Stimulated activated CD4-positive, alpha-beta T cell treated with anti-CD3 and anti-CD28 coated beads, Interleukin-4, amount 100 ng/mL, for 1 hour (primary cell): ENCODE measurements at places on chromosomes 3 and 15.

- DNase-seq: no peak
Measured at GRCh38 chr15:69805248-69805953, 292.3 kb downstream of the TLE3 start.

- no peak for DNase-seq
Measured at GRCh38 chr3:42589382-42590109, 1.1 kb upstream of the SS18L2 start.

DNA sequence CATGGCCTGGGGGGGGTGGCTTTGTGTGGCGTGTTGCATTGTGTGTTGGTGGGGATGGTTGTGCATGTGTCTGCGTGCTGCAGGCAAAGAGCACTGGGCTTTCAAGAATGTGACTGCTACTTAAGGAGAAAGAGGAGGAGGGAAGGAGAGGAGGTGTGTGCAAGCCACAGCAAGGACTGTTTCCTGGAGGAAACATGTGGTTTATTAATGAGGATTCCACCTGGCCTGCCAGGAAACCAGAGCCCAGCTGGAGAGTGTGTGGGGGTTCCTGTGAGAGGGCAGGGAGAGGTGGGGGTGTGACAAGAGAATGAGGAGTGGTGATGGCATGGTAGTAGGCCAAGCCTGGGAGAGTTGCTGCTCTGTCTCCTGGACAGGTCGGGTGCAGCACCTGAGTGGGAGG is 258.1 kb upstream of the ROPN1 start:
- DNase-seq: no peak

- DNase-seq: no peak
Measured at GRCh38 chr15:62835351-62835750, 207.2 kb upstream of the TPM1 start.

DNA sequence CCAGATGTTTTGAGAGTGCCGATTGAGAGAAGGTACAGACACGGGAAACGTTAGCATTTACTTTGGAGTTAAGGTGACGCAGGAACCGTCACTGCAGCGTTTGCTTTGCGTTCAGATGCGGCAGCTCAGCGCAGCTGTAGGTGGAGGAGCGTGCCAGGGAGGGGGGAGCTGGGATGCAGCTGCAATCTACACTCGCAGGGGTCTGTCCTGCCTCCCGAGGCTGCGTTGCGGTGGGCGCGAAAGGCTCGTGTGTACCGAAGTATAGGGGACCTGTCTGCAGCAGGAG is 425 bp upstream of the FYTTD1 start:
- DNase-seq: peak; percentile 58

- no peak for DNase-seq
Measured at GRCh38 chr3:63762934-63763550, 56.1 kb upstream of the C3orf49 start.

GRCh38 chr15:91393186-91393585 is 293.1 kb downstream of the SV2B start:
- DNase-seq: no peak

GRCh38 chr3:21694506-21694905 is 56.5 kb downstream of the ZNF385D start:
- DNase-seq: no peak

DNA sequence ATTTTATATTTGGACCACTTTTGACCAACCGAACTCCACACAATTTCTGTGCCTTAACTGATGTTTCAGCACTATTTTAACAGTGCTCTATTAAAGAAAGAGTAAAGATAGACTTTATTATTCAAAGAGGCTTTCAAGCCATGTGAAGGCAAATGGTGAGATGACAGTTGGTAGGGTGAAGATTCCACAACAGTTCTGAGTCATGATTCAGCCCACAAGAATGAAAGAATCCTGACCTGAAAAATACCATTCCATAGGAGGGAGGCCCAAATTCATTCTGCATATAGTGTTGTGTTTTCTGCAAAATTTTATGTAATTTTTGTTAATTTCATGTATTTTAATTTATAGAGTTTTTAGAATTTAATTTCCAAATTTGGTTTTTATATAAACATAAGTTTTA is 135.6 kb upstream of the STAC start:
- DNase-seq: no peak

DNA sequence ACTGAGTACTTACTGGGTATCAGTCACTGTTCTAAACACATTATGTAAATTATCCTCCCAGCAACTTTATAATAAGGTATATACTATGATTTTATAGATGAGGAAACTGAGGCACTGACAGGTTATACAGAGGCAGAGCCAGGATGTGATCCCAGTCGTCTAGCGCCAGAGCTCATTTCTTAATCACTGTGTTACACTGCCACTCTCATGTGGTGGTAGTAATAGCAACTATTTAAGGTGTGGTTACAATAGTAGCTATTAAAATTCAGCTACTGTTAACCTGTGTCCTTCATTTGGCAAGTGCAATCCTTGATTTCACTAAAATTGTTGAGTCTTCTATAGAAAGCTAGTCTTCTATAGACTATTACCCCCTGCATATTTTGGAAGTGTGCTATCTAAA is 43.1 kb upstream of the TRPC1 start:
- no peak for DNase-seq

DNA sequence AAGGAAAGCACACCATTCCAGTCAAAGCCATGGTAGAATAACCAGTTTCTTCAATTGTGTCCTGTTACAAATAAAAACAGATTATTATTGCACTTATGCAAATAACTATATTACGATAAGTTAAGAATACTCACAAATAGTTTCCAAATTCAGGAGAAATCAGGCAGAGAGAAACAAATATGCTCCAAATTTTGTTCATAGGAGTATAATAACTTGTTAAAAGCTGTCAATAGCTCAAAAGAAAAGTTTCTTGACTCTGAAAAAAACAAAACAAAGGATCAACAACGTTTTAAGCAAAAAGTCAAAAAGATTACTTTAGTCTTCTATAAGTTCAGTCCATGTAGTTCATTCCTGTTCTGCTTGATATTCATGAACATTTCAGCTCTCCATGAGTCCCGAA is 59.7 kb upstream of the BDH1 start:
- no peak for DNase-seq

DNA sequence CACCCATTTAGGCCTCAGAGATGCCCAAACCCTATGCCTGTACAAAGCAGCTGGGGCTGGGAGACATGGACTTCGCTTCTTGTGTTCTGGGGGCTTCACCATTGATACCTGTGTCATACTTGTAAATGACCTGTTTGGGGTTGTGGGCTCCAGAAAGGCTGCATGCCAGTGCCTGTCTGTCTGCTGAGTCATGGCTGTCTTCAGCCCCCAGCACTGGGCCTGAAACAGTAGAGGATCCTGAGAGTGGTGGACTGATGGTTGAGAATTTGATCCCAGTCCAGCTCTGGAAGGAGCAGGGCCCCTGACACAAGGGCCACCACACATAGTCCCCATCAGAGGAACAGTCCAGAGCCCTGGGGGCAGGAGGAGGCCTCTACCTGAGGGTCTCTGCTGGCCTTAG is 24.6 kb upstream of the APEH start:
- DNase-seq: no peak
